ENCODE measurements at places on chromosomes 16 and 17.

- no peak for DNase-seq
These were observed 29.6 kb downstream of the RCVRN start for GRCh38 chr17:9875441-9875840.

DNA sequence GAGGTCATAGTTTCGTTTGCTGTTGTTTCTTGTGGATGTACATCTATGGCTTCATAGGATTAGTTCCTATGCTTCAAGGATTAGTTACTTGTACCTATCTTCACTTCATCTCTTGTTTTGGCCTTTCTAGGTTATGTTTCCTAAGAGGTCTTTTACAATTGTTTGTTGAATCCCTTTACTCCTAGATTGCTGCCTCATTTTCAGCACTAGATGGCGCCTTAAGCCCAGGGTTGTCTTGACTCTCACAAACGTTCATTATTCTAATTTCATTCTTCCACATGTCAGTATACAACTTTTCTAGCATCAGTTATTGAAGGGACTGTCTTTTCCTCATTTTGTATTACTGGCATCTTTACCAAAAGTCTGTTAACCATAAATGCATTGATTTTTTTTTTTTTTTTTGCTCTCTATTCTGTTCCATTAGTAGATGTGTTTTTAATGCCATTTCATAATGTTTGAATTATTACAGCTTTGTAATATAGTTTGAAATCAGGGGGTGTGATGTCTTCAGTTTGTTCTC lies 45.0 kb upstream of the NACA2 start:
- DNase-seq: peak; percentile 32

- no peak for DNase-seq
These were observed 1.5 kb upstream of the ABCA6 start for GRCh38 chr17:69143151-69143550.

DNA sequence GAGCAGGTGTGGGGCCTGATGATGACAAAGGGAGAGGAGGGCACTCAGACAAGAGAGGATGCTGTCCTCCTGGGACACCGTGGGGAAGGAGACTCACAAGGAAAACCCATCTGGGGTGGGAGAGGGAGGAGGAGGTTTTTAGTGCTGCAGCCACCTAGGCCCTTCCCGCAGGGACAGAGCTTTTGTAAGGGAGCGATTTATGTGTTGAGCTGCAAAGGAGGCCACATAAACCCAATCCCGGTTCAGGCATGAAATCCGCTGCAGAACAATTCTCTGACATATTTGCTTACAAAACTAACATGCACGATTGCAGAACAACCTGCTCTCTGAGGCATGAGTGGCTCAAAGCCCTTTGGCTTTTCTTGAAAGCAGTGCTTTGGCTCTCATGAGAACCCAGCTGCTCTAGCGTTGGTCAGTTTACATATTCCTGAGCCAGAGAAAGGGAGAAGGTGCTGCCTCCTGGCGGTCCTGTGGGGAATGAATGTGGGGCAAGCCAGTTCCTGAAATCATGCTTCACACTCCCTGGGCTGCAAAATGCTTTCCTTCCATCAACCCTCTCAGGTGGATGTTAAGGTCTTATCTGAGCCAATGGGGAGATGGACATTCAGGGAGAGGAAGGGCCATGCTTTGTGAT lies 122.4 kb upstream of the NLRP1 start:
- DNase-seq: peak; percentile 55

- DNase-seq: no peak
These were observed 587.9 kb downstream of the CDH13 start for GRCh38 chr16:83214671-83215070.

- no peak for DNase-seq
These were observed 146.1 kb downstream of the SEC14L1 start for GRCh38 chr17:77286641-77287431.

GRCh38 chr17:57955183-57955931 lies at the start of gene CUEDC1:
TSS of gene CUEDC1 (minus strand) at chr17:57955412. CDS start at chr17:57885564, 69,848 bp downstream.
- peak; percentile 48 for DNase-seq

- no peak for DNase-seq
These were observed 45.6 kb downstream of the ENGASE start for GRCh38 chr17:79120259-79120658.

- no peak for DNase-seq
These were observed 29.8 kb upstream of the XYLT2 start for GRCh38 chr17:50316016-50316587.

DNA sequence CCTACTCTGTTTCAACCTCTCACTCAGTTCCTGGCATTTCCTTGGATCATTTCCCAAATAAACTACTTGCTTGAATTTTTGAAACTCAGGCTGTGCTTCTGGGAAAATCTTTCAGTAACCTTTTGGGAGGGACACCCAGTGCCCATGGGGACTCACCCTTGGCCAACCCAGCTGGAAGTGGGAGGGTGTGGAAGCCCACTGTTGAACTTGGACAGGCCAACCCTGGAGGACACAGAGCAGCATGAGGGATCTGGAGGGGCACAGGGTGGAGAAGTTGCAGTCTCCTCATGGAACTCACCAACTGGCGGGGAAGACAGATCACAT lies 11.2 kb downstream of the RTN4RL1 start:
- DNase-seq: no peak

- peak; percentile 54 for DNase-seq
These were observed 186.7 kb downstream of the MSI2 start for GRCh38 chr17:57442914-57443571.

- DNase-seq: no peak
These were observed 701 bp upstream of the MRC2 start for GRCh38 chr17:62626719-62627218.

GRCh38 chr17:42271006-42271778 lies 5.0 kb downstream of the STAT5B start:
- no peak for DNase-seq

- DNase-seq: no peak
These were observed 2.2 kb upstream of the RPL38 start for GRCh38 chr17:74201250-74201649.

DNA sequence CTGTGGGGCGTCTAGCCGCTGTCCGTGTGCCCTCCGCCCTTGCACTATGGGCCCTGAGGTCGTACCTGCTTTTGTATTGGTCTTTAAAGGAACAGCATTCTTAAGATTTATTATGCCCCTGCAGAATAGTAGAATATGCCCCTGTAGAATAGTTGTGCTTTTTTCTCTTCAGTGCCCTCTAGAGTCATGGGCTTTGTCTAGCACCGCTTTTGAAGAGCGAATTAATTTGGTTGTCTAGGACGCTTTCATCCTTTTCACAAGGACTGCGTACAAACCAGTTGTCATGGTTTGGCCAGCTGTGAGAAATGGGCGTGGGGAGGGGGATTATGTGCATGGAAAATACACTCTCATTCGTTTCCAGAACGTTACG lies 621 bp downstream of the CEP95 start:
- peak; percentile 23 for DNase-seq

DNA sequence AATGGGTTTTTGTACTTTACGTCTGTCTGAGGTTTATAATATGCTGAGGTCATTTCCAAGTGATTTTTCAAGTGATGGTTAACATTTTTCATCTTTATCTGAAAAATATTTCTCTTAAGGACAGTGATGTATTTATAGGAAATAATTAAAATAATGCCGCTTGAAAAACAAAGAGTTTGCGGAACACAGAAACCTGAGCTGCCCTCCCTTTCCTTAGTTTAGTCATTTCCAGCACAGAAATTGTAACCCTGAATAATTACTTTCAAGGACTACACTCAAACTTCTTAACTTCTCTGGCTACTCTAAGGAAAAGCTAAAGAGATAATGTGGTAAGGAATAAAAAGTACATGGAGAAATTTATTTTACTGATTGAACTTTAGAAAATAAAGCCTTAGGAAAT lies 54.6 kb downstream of the MRTFB start:
- DNase-seq: no peak

GRCh38 chr17:5211458-5211857 lies 19.8 kb upstream of the ZNF594 start:
- DNase-seq: no peak

GRCh38 chr17:7224110-7224509 lies 4.4 kb downstream of the ACADVL start:
- no peak for DNase-seq

- DNase-seq: no peak
These were observed 247.9 kb downstream of the SEC14L1 start for GRCh38 chr17:77388384-77389306.

DNA sequence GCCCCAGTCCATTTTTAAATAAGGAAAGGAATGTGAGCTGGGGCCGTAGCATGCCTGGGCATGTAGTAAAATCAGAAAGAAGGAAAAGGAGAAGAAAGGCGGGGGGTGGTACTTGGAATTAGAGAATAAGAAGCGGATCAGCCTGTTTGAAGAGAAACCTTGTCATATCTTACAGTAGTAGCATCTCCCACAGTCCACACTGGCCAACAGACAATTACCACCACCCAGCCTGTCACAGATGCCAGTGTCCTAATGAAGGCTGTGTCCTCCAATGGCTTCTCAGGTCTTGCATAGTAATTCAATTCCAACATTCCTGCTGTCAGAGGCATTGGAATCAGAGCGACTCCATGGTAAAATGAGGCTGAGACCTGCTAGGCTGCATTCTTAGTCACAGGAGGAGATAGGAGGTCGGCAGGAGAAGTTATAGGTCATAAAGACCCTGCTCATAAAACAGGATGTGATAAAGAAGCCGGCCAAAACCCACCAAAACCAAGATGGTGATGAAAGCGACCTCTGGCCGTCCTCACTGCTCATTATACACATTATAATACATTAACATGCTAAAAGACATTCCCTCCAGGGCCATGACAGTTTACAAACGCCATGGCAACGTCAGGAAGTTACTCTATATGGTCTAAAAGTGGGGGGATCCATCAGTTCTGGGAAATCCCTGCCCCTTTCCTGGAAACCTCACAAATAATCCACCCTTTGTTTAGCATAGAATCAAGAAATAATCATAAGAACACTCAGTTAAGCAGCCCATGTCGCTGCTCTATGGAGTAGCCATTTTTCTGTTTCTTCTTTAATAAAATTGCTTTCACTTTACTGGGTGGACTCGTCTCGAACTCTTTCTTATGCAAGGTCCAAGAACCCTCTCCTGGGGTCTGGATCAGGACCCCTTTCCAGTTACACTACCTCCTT lies 9.6 kb upstream of the AKAP10 start:
- DNase-seq: no peak

- DNase-seq: no peak
These were observed 190.2 kb upstream of the GSE1 start for GRCh38 chr16:85422632-85423550.

- peak; percentile 71 for DNase-seq
These were observed 9.0 kb downstream of the VPS9D1 start for GRCh38 chr16:89711601-89712273.
